ENCODE measurements at places on chromosomes 4 and X. TPM values are rescaled to one million over a fixed set of nuclear protein-coding genes. Genes with fewer than 3 reads are reported as not detected.

GRCh38 chrX:31228415-31228832, 156.6 kb upstream of the FTHL17 start:
- no peaks in the 10 kb centered on the region for H3K36me3 ChIP-seq
- no peaks in the 10 kb centered on the region for H3K27me3 ChIP-seq
- no peak for DNase-seq
- H3K4me3 ChIP-seq, result no peak overlapping the region

DNA sequence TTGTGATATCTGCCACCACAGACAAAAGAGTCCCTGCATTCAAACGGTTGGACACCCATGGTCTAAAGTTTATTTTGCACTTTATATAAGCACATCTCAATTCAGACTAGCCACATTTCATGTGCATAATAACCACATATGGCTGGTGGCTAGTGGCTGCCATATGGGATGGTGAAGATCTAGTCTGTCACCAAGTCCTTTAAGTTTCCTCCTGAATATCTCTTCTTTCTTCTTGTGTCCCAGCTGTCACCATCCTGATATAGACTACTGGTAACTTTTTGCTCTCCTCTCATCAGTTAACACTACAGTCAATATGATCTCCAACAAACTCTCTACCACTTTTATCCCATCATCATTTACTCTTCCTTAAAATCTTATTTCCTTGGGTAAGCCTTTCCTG, 9.3 kb downstream of the HSPA4L start:
- H3K27me3 ChIP-seq, result no peaks in the 10 kb centered on the region
- no peak for DNase-seq
- H3K27ac ChIP-seq, result no peak overlapping the region
- no peaks in the 10 kb centered on the region for H3K36me3 ChIP-seq
- no peaks in the 10 kb centered on the region for H3K4me1 ChIP-seq
- H3K4me3 ChIP-seq, result no peak overlapping the region

GRCh38 chr4:68494688-68495087, 47.4 kb downstream of the TMPRSS11E start:
- no peak overlapping the region for H3K4me3 ChIP-seq
- no peak overlapping the region for H3K27ac ChIP-seq
- DNase-seq, result no peak
- no peaks in the 10 kb centered on the region for H3K27me3 ChIP-seq

DNA sequence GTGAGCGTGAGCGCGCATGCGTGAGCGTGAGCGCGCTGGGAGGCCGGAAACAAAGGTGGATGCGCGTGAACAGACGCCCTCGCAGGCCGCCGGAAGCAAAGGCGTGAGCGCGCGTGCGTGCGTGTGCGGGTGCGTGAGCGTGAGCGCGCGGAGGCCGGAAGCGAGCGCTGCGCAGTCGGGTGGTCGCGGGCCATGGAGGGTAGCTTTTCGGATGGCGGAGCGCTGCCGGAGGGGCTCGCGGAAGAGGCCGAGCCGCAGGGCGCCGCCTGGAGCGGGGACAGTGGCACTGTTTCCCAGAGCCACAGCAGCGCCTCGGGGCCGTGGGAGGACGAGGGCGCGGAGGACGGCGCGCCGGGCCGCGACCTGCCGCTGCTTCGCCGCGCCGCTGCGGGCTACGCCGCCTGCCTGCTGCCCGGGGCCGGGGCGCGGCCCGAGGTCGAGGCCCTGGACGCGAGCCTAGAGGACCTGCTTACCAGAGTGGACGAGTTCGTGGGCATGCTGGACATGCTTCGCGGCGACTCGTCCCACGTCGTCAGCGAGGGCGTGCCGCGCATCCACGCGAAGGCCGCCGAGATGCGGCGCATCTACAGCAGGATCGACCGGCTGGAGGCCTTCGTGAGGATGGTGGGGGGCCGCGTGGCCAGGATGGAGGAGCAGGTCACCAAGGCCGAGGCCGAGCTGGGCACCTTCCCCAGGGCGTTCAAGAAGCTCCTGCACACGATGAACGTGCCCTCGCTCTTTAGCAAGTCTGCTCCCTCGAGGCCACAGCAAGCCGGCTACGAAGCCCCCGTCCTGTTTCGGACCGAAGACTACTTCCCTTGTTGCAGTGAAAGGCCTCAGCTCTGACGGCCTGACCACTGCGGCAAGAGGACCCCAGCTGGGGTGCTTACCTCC, at the start of gene BLOC1S4:
TSS of gene BLOC1S4 (plus strand) at position 157 of the 894 bp plus-strand sequence. CDS start at position 193, 36 bp downstream.
- peaks cover 9% of the 10 kb centered on the region for H3K4me1 ChIP-seq
- H3K27ac ChIP-seq, result peak within 1 kb of the TSS; percentile 54
- peak; percentile 86 for DNase-seq
- H3K27me3 ChIP-seq, result no peaks in the 10 kb centered on the region
- no peaks in the 10 kb centered on the region for H3K36me3 ChIP-seq

GRIA2 gene
- not detected for total RNA-seq

DNA sequence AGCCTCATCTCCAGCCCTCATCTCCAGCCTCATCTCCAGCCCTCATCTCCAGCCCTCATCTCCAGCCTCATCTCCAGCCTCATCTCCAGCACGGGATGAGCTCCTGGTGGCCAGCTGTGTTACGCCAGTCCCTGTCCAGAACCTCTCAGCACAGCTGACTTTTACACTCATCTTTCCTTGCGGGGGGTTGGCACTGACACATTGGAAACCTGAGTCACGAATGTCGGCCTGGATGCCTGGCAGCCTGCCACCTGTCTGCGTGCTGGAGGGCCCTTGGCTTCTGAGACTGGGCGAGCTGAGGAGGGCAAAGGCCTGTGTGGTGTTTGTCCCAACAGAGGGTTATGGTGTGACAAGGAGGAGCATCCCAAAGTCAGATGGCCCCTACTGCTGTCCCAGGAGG, 66.1 kb upstream of the HGFAC start:
- no peaks in the 10 kb centered on the region for H3K27me3 ChIP-seq
- no peak overlapping the region for H3K27ac ChIP-seq
- H3K36me3 ChIP-seq, result no peaks in the 10 kb centered on the region
- peaks cover 4% of the 10 kb centered on the region for H3K4me1 ChIP-seq
- no peak overlapping the region for H3K4me3 ChIP-seq
- DNase-seq, result peak; percentile 74

- no peak overlapping the region for H3K27ac ChIP-seq
- DNase-seq, result peak; percentile 56
- H3K27me3 ChIP-seq, result no peaks in the 10 kb centered on the region
These were observed 9.9 kb upstream of the ANAPC4 start for GRCh38 chr4:25367004-25367621.

GRCh38 chr4:173500841-173501591, 29.0 kb downstream of the HAND2 start:
- H3K4me1 ChIP-seq, result no peaks in the 10 kb centered on the region
- H3K27me3 ChIP-seq, result peaks cover 3% of the 10 kb centered on the region
- H3K27ac ChIP-seq, result no peak overlapping the region

PLS3 gene
- total RNA-seq, result 267 TPM

DNA sequence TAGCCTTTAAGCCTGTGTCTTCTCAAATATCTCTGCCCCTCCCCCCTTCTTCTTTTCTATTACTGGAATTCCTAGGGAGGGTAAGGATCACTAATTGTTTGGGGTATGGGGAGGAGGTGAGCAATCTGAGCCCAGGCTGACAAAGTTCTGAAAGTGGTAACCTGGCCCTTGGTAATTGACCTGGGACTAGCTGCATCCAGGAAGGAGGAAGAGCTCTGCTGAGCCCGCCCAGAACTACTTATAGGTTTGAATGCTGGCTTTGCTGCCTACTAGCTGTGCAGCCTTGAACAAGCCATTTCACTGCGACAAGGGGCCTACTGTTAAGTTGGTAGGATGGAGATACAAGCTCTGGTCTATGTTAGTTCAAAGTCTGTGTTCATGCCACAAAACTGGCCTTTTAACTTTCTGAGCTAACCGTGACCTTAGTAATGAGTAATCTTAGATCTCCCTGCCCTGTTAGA, 37.8 kb downstream of the DGKK start:
- no peak overlapping the region for H3K27ac ChIP-seq
- H3K4me1 ChIP-seq, result no peaks in the 10 kb centered on the region
- no peaks in the 10 kb centered on the region for H3K36me3 ChIP-seq
- H3K27me3 ChIP-seq, result peaks cover 5% of the 10 kb centered on the region

GRCh38 chrX:64093761-64094160, 111.7 kb downstream of the AMER1 start:
- H3K36me3 ChIP-seq, result no peaks in the 10 kb centered on the region
- H3K27ac ChIP-seq, result no peak overlapping the region
- DNase-seq, result peak; percentile 39
- H3K27me3 ChIP-seq, result no peaks in the 10 kb centered on the region

EMCN gene
- total RNA-seq, result not detected

CT45A3 gene
- total RNA-seq, result not detected

GRCh38 chr4:40185830-40186664, 10.8 kb upstream of the RHOH start:
- no peaks in the 10 kb centered on the region for H3K36me3 ChIP-seq
- peaks cover 15% of the 10 kb centered on the region for H3K4me1 ChIP-seq
- no peak overlapping the region for H3K4me3 ChIP-seq
- DNase-seq, result no peak
- H3K27ac ChIP-seq, result no peak overlapping the region
- H3K27me3 ChIP-seq, result no peaks in the 10 kb centered on the region

FAT4 gene
- 0.95 TPM for total RNA-seq

SLC10A6 gene
- total RNA-seq, result not detected

DNA sequence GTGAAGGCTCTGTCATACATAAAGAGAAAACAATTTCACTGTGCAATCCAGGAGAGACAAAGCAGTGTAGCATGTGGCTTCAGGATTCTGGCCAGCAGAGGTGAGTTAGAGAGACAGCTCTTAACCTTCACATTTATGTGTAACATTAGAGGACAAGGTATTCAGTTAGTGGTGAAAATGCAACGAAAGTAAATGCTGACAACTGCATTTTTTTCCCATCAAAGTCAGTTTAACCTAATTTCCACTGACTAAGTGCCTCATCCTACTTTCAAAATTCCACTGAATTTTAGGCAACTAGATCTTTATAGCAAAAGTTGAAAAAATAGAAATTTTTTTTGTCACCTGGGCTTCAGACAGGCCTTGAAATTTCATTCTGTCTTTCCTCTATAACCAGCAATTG, 130.8 kb upstream of the LNX1 start:
- H3K27me3 ChIP-seq, result no peaks in the 10 kb centered on the region
- H3K4me1 ChIP-seq, result no peaks in the 10 kb centered on the region
- no peak for DNase-seq
- H3K4me3 ChIP-seq, result no peak overlapping the region
- no peaks in the 10 kb centered on the region for H3K36me3 ChIP-seq

DNA sequence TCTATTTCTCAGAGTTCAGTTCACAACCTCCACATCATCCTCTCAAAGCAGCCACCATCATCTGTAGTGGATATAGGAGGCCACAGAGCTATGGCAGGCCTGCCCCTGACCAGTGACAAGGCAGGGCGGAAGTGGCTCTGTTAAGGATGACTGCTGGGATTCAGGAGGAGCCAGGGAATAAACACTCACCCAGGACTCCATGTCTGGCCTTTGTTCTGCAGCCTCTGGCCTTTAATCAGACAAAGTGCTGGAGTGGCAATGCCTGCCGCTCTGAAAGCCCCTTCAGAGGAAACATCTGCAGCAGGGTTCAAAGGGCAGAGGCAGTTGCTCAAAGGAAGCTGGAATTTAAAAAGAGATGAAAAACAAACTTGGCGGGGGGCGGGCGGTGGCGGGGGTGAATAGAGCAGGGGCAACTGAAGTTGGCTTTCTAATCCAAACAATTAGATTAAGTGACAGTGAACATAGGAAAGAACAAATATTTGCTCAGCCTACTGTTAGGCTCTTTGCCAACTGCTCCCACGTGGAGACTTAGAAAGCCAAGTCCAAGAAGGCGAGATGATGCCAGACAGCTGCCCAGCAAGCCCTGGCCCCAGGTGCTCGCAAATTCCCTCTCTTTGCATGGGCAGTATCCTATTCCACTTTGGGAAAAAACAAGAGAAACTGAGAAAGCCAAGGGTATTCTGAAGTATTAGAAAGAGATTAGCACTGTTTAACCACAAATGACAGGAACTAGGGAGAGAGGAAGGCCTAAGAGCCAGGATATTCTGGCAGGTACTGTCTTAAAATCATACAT, 5.5 kb downstream of the MPP1 start:
- peak; percentile 64 for DNase-seq
- H3K27ac ChIP-seq, result peak overlapping the region; percentile 87
- peaks cover 52% of the 10 kb centered on the region for H3K4me1 ChIP-seq

DNA sequence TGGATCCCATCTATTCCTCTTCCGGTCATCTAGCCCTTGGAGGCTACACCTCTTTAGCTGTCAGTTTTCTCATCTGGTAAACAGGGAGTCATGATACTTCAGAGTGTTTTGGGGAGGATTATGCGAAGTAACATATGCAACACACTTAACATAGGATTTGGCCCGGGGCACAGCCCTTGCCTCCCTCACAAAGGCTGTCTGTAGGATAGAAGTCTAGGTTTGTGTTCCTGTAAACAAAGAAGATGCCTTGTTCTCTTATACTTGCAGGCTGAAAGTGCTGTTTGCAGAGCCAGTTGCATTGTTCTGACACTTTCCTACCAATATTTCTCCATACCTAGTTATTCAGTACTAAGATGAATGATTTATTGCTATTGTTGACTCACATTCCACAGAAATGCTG, 2.2 kb upstream of the APELA start:
- H3K4me3 ChIP-seq, result no peak overlapping the region
- no peaks in the 10 kb centered on the region for H3K36me3 ChIP-seq
- no peaks in the 10 kb centered on the region for H3K27me3 ChIP-seq
- no peak overlapping the region for H3K27ac ChIP-seq

DNA sequence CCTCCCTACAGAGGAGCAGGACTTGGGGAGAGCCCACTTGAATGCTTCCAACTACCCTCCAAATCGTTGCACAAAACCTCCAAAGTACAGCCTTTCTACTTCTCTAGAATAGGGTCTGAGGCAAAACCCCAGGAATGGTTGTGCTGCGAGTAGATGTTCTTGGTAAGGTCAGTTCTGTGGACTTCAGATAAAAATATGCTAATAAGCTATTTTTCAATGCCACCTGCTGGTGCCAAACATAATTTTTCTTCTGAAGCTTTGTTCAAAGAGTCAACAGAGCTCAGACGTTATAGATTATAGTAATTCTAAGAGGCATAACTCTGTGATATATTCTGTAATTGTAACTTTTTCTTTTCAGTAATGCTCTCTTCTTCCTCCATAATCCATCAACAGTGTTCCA, 425.7 kb downstream of the GPAT3 start:
- no peaks in the 10 kb centered on the region for H3K36me3 ChIP-seq
- no peak overlapping the region for H3K27ac ChIP-seq
- peak; percentile 55 for DNase-seq
- H3K27me3 ChIP-seq, result no peaks in the 10 kb centered on the region

- H3K27me3 ChIP-seq, result no peaks in the 10 kb centered on the region
- H3K4me3 ChIP-seq, result no peak overlapping the region
These were observed 204.4 kb downstream of the NSUN7 start for GRCh38 chr4:40954088-40954668.

F8A1 gene
- 16.8 TPM for total RNA-seq

DNA sequence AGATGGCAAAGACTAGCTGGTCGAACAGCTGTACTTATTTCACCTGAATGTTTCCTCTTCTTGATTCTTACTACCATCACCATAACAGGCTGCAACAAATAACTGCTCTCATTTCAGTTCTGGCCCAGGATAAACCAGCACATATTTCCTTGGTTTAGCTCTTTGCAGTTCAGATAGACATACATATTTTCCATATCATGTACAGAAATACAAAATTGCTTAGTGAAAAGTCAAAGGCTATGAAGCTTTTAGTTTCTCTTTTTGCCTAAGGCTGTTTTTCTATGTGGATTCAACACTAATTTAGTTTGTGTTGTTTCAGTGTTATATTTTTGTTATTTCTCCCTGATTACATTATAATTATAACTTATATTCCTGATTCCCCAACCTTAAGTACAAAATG, 103.6 kb upstream of the BMP3 start:
- no peak overlapping the region for H3K27ac ChIP-seq
- H3K36me3 ChIP-seq, result no peaks in the 10 kb centered on the region
- H3K4me1 ChIP-seq, result peaks cover 9% of the 10 kb centered on the region
- no peak for DNase-seq
- no peaks in the 10 kb centered on the region for H3K27me3 ChIP-seq

- H3K36me3 ChIP-seq, result no peaks in the 10 kb centered on the region
- H3K27me3 ChIP-seq, result no peaks in the 10 kb centered on the region
- DNase-seq, result peak; percentile 46
- no peak overlapping the region for H3K4me3 ChIP-seq
These were observed 99.0 kb downstream of the FIP1L1 start for GRCh38 chr4:53476232-53477037.

Data from PC-3 (cell line).